EH (cell line): ENCODE measurements at places on chromosomes 6 and 20.

DNA sequence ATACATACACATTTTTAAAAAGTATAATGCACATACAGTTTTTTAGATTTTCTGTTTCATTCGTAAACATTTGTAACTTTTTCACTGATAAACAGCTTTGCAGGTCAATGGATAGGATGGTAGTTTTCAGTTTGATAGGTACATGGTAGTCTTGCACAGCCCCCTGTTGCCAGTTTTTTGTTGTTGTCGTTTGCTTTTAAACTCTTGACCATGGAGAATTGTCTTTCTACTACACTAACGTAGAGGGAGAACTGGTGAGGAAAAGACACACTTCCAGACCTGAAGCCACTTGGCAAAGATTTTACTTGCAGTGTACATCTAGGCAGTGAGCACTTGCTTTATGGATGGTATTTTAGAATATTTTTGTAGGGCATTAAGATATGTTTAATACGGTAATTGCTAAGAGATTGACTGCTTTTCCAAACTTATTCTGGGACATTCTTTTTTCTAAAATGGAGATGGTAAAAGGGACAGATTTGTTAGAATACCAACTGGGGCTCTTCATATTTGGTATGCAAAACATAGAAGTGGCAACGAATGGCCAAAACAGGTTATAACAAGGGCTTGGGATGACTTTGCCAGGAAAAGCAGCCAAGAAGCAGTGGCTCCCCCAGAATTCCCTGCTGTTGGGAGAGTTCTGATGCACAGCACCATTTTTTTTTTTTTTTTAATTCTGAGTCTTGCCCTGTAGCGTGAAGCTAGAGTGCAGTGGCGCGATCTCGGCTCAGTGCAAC is 1.5 kb downstream of the PYGB start:
- peak; percentile 34 for DNase-seq

- DNase-seq = no peak
Measured at GRCh38 chr6:148450866-148451265, 108.2 kb downstream of the SASH1 start.

DNA sequence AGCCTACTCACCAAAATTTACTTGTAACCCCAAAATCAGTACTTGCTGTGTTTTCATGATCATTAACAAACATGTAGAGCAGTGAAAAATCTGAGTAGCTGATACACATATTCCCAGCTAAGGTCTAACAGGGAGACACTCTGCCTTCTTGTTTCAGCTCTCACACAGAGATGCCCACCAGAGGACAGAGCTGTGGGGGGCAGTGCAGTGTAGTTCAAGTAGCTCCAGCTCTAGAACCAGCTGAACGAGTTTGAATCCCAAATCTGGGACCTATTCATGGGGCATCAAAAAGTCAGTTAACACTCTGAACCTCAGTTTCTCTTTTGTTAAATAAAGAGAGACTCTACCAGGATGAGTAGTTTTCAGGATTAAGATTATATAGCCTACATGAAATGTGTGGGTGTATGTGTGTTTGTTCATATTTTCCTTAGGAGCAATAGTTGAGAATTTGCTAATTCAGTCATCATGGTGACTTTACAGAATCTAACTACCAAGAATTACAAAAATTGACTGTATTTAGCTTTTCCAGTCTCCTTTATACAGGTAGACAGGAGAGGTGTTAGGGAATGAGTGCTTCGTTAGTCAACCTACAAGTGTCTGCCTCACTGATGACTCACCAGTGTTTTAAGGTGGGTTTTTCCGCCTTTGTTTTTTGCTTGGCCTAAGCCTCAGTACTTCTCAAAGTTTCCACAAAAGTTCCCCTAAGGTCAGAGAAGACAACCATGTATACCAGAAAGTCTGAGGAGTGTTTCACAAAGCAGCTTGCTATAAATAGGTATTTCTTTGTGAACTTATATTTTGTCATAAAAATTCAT is 164.0 kb upstream of the RUNX2 start:
- DNase-seq = no peak

GRCh38 chr6:31775633-31776484 is 1.3 kb downstream of the VWA7 start:
- DNase-seq = no peak

- no peak for DNase-seq
Measured at GRCh38 chr6:34237316-34237721, 646 bp downstream of the HMGA1 start.

DNA sequence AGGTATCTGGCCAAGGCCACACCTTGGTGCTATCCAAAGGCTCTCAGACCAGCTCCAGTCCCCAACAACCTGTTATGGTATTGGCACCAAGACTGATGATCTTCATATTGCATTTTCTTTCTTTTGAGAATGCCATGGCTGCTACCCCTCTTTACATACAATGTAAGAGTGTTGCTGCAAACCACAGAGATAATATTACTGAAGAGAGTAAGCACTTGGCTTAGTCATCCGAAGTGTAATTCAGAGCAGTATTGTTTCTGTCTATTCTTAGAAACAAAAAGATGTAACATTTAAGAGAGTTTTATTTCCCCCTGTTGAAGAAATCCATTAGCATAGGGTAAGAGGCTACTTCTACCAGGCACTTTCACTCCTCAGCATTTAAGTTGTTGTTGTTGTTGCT is 212.5 kb downstream of the C6orf118 start:
- no peak for DNase-seq

- no peak for DNase-seq
Measured at GRCh38 chr6:73704798-73705197, 8.8 kb downstream of the CD109 start.

DNA sequence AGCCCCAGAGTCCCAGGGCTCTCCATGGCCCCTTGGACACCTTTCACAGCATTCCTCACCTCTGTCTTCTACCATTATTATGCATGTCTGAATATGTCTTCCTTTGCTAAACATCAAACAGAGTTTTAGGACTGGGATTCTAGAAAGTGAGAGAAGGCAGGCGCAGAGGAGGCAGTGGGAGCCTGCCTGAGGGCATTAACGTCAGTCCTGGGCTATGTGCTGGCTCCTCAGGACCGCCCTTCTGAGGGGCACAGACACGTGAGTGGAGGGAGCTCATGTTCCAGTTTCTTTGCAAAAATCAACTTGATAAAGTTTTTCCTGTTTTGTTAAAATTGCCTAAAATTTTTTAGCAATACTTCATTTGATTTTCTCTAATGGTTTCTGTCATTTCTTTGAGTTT is 38.0 kb downstream of the C6orf15 start:
- peak; percentile 65 for DNase-seq

DNA sequence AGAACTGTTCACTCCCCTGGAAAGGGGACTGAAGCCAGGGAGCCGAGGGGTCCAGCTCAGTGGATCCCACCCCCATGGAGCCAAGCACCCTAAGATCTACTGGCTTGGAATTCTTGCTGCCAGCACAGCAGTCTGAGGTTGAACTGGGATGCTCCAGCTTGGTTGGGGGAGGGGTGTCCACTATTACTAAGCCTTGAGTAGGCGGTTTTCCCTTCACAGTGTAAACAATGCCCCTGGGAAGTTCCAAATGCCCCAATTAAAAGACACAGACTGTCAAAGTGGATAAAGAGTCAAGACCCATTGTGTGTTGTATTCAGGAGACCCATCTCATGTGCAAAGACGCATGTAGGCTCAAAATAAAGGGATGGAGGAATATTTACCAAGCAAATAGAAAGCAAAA is 150.2 kb downstream of the LPA start:
- peak; percentile 2 for DNase-seq

DNA sequence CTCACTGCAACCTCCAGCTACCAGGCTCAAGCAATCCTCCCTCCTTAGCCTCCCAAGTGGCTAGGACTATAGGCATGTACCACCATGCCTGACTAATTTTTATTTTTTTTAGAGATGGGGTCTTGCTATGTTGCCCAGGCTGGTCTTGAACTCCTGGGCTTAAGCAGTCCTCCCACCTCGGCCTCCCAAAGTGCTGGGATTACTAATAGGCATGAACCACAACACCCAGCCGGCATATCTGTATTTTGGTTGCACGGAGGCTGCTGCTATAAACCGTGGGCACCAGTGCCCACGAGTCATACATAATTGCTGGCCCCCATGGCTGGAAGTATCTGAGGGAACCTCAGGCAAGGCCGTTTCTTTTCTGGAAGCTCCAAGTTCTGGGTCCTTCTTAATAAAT is 18.3 kb upstream of the ADRM1 start:
- DNase-seq = no peak

DNA sequence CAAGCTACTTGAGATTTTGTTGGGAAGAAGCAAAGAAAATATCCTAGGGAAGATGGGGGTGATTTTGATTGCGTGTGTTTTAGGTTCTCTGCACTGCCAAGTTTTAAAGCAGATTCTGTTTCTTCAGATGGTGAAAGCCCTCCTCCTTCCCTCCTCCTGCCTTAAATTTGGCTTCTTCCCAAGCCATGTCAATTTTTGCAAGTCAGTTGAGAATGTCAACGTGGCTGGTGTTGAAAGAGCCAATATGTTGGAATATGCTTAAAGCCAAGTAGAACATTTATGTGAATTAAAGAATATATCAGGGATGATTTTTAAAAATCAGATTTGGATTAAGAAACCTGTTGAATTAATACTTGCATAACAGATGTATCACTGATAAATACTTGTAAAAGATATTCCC is 270.8 kb downstream of the ARID1B start:
- DNase-seq = no peak

DNA sequence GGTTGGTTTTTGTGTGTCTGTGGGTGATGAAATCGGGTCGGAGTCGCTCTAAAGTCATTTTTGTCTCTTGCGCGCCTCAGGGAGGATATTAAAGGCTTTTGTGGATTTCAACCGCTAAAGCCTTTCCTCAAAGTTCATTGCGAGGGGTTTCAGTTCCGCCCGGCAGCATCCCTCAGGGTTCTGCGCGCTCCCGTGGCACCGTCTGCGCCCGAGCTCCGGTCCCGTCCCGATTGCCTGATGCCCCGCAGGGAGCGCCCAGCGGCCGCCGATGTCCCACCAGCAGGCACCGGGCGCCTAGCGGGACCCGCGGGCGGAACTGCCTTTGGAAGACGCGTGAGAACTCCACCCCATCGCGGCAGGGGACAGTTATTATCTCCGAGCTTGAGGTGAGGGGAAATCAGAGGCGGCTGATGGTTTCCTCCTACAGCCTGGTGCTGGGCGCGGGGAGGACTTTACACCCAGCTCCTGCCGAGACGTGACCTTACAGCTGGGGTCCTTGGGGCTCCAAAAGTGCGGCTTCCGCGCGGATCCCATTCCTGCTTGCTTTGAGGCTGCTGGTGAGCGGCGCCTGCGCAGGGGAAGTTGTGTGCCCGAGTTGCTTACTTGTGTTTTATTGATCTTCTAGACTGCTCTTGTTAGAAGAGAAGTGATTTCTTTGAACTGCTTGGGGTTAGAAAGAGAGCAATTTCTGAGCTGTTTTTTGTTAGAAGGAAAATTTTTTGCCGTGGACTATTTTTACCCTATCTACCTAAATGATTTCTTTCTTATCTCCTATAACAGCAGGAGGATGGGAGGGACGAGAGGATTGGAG is 27.1 kb downstream of the ULBP1 start:
- peak; percentile 3 for DNase-seq

DNA sequence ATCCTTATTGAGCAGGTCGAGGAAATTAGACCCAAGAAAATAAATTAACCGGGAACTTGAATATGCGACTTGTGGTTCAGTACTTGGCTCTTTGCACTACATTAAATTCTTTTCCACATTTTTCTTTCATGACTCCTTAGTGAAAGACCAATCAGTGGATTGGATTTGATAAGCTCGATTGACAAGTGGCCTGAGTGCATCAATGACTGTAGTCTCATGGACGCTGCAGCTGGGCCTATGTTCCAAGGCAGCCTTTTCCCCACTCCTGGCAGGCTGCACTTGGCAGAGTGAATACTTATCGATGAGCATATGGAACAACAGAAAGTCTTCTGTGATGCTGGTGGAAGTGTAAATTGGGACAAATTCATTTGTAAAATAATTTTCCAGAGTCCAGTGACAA is 210.8 kb upstream of the EXOC2 start:
- peak; percentile 22 for DNase-seq

GRCh38 chr6:72905705-72906478 is 284.0 kb downstream of the KCNQ5 start:
- DNase-seq = no peak

DNA sequence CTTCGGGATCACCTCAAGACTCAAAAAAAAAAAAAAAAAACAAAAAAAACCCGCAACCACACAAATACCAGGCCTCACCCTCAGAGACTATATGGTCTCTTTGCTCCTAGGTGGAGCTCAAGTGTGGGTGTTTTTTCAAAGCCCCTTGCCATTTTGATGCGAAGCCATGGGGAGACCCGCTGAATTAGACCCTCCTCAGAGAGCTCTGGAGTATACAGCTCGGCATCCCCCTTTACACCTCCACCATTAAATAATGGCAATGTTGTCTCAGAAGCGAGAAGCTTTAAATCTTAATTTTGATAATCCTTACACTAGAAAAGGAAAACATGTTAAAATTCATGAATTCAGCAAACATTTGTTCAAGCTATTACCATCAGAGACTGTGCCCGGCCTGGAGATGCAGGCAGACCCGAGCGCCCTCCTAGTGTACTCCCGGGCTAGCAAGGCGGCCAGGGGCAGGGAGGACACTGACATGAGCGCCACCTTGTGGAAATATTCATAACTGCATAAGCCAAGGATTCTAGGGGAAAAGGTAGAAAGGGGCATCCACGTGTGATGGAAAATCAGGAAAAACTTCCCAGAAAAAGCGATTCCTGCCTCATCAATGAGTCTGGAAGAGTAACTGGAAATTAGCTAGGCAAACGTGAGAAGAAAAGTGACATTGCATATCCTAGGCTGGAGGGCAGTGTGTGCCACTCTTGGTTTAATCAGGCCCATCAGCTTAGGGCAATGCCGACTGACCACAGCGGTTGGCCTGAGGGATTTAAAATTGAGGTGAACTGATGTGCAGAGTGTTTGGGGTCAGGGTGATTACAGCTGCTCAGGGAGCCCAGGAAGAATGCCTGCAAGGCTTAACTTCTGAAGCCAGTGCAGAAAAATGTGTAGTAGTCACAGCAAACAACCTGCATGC is 72.5 kb downstream of the B3GAT2 start:
- peak; percentile 62 for DNase-seq

DNA sequence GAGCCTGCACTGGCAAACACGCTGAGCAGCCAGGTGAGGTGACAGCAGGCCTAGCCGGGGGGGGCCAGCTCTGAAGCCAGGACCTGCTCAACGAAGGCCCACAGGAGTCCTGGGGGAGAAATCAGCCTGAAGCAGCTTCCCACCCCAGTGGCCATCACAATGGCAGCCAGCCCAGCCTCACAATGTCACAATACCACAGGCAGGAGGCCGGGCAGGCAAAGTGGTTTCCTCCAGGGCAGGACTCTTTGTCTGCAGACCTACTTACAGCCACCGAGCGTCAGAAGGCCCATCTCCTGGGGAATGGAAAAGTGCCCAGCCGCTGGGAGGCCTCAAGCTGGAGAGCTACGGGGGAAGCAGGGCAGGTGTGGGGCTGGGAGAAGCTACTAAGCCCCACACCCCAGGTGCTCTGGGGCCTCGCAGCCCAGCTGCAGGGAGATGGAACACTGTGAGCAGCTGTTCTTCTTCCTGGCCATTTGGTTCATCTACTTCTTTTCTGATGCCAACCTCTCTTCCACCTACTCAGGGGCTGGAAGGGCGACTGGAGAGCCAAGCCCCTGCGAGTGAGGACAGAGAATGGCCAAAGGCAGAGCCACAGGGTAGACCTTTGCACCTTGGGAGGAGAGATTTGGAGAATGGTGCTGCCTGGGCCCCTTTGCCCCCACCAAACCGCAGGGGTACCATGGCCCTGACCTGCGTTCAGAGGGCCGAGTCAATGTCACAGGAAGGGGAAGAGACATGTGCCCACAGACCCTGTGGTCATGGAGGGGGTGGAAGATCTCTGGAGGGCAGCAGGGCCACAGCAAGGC is 22.3 kb upstream of the AVP start:
- no peak for DNase-seq

GRCh38 chr6:155177363-155177961 is 86.4 kb upstream of the CLDN20 start:
- peak; percentile 73 for DNase-seq

GRCh38 chr6:33692078-33692759 is 19.3 kb downstream of the UQCC2 start:
- DNase-seq = peak; percentile 80
